Activated CD8-positive, alpha-beta T cell treated with anti-CD3 and anti-CD28 coated beads, Interleukin-2, amount 10 ng/mL, durations not matched to agents 7 days and 5 days (primary cell): ENCODE measurements at places on chromosomes 7 and 10.
A peak's percentile ranks its signal among the peaks of the same experiment; 100 is the strongest.

GRCh38 chr10:48246501-48246900 is 28.0 kb downstream of the FRMPD2 start:
- peak; percentile 5 for DNase-seq

DNA sequence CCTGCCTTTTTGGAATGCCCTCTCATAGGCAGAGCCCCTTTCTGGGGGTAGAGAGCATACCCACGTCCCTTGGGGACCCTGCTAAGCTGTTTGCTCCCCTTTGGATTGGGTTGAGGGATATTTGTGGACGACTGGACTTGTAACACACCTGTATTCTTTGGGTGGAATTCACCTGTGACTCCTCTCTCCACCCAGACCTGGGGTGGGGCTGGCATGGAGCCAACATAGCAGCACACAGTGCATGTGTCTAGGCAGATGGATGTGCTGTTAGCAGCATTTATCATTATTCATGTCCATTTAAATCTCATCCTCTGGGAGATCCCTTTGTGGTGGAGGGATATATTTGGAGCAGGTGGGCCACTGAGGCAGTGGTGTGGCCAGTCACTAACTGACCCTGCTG is 51.0 kb downstream of the CDH23 start:
- no peak for DNase-seq

DNA sequence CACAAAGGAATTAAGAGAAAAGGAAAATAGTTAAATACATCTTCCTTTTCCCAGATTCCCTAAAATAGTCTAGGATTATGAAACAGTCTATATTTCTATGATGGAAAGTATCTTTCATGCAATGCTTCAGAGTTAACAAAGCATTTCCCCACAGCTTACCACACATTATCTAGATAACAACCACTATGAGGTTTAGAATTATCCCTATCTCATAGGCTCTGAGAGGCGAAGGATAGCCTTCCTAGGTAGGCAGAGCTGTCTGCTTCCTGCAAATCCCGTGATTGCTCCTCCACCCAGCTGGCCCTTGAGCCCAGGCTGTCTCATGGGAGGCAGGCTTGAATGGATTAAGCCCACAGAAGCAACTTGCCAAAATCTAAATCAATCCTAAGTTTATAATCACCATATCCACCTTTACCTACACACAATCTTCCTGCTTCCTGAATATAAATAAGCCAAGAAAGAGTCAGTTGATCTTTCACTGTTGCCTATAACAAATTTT is 321.4 kb upstream of the AOAH start:
- no peak for DNase-seq

- DNase-seq = no peak
Observed at GRCh38 chr7:129187681-129188371, 607 bp upstream of the SMO start.

DNA sequence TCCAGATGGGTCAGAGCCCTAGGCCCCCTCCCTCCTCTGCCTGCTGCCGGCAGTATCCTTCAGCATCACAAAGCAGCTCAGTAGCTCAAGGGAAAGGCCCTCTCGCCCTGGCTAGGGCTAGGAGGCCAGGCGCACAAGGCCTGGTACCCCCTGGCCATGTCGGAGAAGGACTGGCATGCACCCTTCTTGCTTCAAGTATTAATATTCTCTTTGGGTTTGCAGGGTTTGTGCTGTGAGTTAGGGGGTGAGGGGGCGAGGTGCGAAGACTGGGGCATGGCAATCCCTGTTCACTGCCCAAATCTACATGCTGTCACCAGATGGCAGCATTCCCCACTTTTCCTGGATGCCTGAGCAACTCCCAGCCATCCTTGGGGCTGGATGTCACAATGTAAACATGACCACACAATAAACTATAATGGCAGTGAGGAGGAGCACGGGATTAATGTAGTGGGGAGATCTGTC is 105.2 kb downstream of the NEURL1 start:
- DNase-seq = peak; percentile 27

DNA sequence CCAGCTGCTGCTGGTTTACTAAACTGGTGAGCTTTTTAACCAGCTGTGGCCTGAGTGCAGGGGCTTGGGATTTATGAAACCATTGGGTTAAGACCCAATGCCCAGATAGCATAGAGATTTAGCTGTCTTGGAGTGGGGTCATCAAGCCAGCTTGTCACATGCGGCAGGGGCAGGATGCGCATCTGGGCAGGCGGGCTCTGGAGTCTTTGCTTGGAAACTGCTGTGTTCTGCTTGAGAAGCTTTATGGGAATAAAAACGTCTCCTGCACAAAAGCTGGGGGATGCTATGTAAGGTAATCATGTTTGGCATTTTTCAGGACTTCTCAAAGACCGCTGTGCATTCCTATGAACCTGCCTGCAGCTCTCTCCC is 136.3 kb downstream of the MAPK8 start:
- no peak for DNase-seq
